Activated T-cell treated with anti-CD3 and anti-CD28 coated beads for 24 hours (primary cell): ENCODE measurements at places on chromosomes 1 and 21.

- DNase-seq, result no peak
These were observed 153.3 kb downstream of the TOMM20 start for GRCh38 chr1:234975122-234975940.

- DNase-seq, result no peak
These were observed 35.2 kb upstream of the KIRREL1 start for GRCh38 chr1:157958263-157958662.

GRCh38 chr1:94578856-94579255 is 37.3 kb upstream of the F3 start:
- no peak for DNase-seq

- DNase-seq, result no peak
These were observed 2.3 kb upstream of the TIAM1 start for GRCh38 chr21:31346256-31346821.

DNA sequence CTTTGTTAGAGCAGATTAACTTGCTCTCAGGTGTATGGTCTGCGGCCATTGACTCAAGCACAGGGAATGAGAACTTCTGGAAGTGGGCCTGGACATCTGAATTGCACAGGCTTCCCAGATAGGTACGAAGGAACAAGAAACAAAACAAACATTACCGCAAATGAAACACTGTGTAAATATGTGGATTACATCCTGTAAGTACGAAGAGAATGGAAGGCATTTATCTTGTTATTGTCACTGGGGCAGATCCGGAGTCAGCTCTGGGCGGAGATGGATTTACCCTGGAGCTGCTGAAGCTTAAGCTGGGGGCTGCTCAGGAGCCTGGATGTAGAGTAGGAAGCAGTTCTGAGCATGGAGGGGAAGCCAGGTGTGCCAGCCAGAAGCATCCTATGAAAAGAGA is 6.8 kb downstream of the HES2 start:
- no peak for DNase-seq

DNA sequence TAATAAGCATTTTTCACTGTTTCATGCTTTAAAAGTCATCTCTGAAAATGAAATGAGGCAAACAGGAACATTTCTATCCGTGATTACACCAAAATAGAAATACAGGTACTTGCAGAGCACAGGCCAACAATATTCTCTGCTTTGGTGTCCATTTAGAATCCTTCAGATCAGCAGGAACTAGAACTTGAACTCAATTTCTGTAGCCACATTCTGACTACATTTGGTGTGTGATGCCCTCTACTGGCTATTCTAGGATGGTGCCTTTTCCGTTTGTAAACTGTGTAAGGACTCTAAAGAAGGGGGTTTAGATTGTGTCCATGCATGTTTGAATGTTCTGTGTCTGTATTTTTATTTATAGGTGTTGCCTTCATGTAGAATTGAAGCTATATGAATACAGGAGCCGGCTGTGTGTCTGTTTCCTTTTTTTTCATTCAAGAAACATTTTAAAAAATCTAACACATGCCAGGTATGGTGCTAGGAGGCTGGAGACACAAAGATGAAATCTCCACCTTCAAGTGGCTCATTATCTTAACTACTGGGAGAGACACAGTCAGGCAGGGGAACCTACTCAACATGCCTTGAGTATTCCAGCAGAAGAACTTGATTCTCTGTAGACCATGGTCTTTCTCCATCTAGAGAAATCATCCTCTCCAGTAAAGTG is 7.6 kb upstream of the ZNF326 start:
- peak; percentile 42 for DNase-seq

GRCh38 chr1:202961220-202961880 is 3.2 kb upstream of the ADIPOR1 start:
- no peak for DNase-seq

GRCh38 chr1:109578947-109579443 is 30.6 kb downstream of the GNAI3 start:
- DNase-seq, result no peak

DNA sequence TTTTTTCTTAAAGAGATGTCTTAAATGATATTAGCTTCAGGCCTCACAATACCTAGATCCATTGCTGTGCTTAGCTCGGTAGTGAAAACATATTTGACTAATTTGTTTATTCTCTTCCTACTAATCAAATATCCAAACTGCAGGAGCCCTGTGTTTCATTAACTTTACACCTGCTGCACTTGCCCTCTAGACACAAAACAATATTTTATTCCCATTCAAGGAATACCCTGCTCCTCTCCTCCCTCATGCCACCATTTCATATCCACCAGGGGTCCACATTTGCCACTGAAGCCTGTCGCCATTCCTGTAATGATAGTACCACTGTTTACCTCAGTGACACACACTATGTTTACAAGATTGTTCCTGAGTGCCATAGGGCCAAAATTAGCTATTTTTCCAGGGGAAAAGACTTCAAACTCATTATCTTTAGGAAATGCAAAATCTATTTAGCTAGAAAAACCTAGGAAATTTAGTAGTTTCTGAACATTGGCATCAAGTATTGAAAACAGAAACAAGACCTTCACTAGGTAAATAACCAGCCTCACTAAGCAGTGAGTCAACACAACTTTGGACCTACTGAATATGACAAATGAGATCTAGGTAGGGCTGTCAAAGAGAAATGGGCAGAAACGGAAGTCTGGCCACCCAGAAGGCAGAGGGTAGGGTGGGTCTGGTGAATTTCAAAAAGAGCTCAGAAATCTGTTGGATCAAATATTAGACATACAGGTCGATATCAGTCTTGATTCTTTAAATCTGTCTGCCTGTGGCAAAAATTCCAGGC is 134.6 kb upstream of the KCNK1 start:
- DNase-seq, result no peak

DNA sequence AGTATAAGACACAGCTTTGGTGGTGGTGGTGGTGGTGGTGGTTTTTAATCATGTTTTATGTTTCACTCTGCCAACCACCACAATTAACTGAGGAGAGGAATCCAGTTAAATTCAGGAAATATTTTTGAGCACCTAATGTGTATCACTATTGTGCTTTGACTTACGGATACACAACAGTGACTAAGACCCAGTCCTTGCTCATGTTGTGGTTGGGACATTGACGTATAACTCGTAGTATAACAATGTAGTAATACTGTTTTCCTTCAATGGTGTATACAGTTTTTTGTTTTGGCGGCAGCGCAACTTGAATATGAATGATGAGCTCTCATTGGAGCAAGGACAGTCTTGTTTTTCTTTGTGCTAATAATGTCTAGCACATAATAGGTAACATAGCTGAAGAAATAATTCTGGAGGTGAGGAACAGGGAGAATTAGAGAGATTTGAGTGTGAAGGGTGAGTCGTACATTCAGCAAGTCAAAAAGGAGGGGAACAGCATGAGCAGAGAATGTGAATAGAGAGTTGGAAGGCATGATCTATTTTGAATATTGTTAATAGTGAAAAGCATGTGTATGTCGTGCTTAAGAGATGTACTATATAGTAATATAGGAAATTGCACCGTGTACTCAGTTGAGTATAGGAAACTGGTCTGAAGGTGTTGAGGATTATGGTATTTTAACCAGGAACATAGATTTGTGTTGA is 5.5 kb downstream of the CACYBP start:
- DNase-seq, result no peak

DNA sequence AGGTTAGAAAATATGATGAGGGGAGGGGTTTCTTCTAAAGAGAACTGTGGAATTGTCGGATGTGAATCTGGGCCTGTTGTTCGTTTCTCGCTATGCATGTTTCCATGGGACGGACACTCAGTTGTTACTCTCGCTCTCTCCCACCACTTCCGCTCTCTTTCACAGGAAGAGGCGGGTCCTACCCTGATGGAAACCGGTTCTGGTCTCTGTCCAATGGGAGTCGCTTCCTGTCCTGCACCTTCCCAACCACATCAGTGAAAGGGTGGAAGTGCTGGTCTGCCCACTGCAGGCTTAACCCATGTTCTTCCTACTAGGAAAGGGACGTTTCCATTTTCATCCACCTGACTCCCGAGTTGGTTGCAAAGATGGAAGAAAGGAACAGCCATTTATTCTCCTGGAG is 119.4 kb downstream of the KCNJ15 start:
- DNase-seq, result no peak

- DNase-seq, result no peak
These were observed 569 bp downstream of the ATF3 start for GRCh38 chr1:212608959-212609700.

DNA sequence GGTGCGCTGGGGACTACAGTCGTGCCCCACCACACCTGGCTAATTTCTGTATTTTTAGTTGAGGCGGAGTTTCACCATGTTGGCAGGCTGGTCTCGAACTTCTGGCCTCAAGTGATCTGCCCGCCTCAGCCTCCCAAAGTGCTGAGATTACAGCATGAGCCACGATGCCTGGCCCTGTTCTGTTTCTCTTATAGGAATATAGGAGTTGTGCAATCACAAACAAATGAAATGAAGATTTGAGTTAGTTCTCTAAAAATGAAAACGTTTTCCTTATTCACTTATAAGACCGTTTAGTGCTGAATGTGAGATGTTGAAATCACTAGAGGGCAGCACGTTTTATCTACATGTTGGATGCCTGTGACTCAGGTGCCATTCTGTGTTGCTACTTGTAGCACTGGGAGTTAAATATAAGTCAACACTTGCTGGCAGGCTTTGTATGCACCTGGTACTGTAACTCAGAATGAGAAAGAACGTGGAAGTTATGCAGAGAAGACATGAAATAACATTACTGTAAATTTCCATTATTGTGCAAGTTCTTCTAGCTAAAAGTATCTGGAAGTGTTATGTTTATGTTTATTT is 45.8 kb downstream of the MIGA1 start:
- DNase-seq, result no peak

DNA sequence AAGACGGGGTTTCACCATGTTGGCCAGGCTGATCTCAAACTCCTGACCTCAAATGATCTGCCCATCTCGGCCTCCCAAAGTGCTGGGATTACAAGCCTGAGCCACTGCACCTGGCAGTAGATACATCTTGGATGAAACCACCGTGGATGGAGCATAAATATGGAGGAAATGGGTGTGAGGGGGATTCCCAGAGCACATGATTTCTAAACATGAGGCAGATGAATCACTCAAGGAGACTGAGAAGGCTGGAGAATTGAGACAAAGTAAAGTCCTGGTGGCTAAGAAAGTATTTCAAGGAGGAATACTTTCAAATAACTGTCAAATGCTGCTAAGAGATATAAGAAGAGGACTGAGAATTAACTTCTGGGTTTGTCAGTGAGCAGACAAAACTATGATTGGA is 5.4 kb upstream of the PGBD5 start:
- DNase-seq, result no peak

DNA sequence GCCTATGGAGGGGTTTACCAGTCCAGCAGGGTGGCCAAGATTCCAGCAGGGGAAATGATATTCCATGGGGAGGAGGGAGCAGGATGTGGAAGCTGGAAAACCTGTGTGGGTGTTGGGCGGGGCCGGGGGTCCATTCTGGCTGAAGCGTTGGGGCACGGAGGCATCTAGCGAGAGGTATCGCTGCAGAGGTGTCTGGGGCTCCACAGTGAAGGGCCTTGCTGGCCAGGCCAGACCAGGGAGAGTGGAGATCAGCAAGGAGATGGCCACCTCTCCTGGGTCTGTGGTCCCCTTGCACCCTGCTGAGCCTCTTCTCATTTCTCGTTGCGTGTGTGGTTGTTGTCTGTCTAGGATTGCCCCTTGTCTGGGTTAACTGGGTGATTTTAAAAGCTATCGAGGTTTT is 6.2 kb downstream of the COQ8A start:
- no peak for DNase-seq

GRCh38 chr1:9985001-9985400 is 12.0 kb upstream of the RBP7 start:
- DNase-seq, result no peak

GRCh38 chr1:45375104-45376090 is 35.2 kb upstream of the MUTYH start:
- DNase-seq, result no peak

DNA sequence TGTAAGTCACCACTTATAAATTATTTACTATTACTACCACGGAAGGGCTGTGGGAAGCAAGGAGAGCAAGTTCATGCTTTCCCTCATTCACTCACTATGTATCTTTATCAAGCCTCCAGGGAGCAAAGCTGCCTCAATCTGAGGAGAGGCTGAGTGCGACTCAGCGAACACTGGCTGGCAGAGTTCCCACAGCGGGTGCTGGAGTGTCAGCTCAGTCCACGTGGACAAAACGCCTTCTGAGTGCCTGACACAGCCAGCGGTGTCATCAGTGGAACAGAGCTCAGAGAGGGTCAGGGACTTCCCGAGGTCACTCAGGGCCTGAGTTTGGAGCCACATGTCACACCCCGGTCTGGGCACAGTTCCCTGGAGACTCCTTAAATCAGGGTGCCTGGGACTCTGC is 16.9 kb downstream of the MATN1 start:
- DNase-seq, result no peak

- DNase-seq, result no peak
These were observed 19.4 kb upstream of the UBE2U start for GRCh38 chr1:64184003-64184440.

DNA sequence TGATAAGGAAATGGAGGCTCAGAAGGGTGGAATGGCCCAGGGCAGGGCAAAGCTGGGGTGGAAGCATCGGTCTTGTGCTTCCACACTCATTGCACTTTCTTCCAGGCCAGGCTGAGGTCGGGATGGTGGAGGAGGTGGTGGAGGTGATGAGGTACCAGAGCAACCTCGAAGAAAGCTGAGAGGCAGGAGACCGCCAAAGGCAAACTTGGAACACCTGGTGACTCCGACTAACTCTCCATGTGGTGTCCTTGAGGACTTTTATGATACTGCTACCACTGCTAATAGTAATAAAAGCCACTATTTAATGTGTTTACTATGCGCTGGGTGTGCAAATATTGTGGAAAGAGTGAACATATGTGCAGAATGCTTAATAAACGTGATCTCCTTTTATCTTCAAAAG is 16.9 kb upstream of the BTG2 start:
- no peak for DNase-seq
